ENCODE measurements at places on chromosomes 3 and 15. TPM values are rescaled to one million over a fixed set of nuclear protein-coding genes. Genes with fewer than 3 reads are reported as not detected.

Gene SLC6A20
- 62.9 TPM for total RNA-seq

Gene ZBED2
- not detected for total RNA-seq

Gene NFKBIZ
- 63.8 TPM for total RNA-seq

Gene B3GALNT1
- total RNA-seq, result 0.83 TPM

- no peak for DNase-seq
- no peak overlapping the region for H3K27ac ChIP-seq
- H3K4me3 ChIP-seq, result no peak overlapping the region
- no peaks in the 10 kb centered on the region for H3K36me3 ChIP-seq
Measured at GRCh38 chr3:146325170-146325569, 74.3 kb upstream of the PLSCR4 start.

DNA sequence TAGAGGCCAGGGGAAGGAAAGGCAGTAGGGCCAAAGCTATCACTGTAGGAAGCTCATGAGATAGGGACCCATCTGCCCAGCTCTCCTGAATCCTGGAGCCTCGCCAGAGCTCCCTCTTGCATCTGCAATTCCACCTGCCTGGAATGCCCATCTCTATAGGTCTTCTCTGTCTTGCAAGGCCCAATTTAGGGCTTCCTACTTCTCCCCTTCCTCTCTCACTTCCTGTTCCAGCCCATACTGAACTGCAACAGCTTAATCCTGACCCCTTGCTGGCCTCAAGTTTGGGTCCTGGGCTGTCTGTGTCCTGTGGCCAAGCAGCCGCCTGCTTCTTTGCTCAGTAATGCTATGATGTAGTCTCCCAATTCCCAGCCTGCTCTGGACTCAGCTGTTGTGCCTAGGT, 3.6 kb upstream of the PTPN23 start:
- no peak for DNase-seq
- H3K4me1 ChIP-seq, result peaks cover 9% of the 10 kb centered on the region
- H3K4me3 ChIP-seq, result no peak overlapping the region
- no peaks in the 10 kb centered on the region for H3K27me3 ChIP-seq

DNA sequence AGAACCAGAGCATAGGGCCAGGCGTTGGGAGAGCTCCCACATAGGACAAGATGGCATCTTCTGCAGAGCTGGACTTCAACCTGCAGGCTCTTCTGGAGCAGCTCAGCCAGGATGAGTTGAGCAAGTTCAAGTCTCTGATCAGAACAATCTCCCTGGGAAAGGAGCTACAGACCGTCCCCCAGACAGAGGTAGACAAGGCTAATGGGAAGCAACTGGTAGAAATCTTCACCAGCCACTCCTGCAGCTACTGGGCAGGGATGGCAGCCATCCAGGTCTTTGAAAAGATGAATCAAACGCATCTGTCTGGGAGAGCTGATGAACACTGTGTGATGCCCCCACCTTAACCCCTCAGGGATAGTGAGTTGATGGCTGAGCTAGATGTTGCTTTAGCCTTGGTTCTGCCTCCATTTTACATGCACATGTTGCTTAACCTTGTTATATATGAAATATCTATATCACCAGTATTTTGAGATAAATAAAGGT, at the start of gene PYDC2:
PYDC2 (plus strand) TSS at position 51 of the 483 bp plus-strand sequence; CDS start at position 51, 0 bp downstream.
- no peaks in the 10 kb centered on the region for H3K4me1 ChIP-seq
- H3K36me3 ChIP-seq, result no peaks in the 10 kb centered on the region
- DNase-seq, result no peak
- H3K27ac ChIP-seq, result no peak within 1 kb of the TSS
- no peaks in the 10 kb centered on the region for H3K27me3 ChIP-seq
- H3K4me3 ChIP-seq, result no peak within 1 kb of the TSS

DNA sequence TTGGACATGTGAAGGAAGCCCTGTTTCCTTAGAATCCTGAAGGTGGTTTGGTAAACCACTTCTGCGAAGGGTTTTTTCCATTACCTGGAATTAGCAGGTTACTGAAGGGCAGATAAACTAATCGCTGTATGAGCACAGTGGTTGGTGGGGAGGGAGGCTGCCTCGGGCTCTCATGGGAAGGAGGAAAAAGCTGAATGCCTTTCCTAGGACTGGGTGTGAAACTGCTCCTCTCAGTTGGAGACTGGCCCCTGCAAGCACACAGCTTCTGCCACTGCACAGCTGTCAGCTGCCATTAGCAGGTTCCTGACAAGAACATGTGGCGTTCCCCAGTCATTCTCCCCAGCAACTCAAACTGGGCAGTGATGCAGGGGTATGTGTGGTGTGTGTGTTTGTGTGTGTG, 376.3 kb downstream of the GAP43 start:
- no peaks in the 10 kb centered on the region for H3K36me3 ChIP-seq
- no peak for DNase-seq
- H3K4me1 ChIP-seq, result no peaks in the 10 kb centered on the region
- no peak overlapping the region for H3K4me3 ChIP-seq
- no peaks in the 10 kb centered on the region for H3K27me3 ChIP-seq

- no peak for DNase-seq
- no peaks in the 10 kb centered on the region for H3K4me1 ChIP-seq
- H3K36me3 ChIP-seq, result no peaks in the 10 kb centered on the region
- no peak overlapping the region for H3K4me3 ChIP-seq
- H3K27ac ChIP-seq, result no peak overlapping the region
Measured at GRCh38 chr3:129732200-129732876, 125.9 kb upstream of the PLXND1 start.

GRCh38 chr15:86213888-86214287, 134.2 kb downstream of the AGBL1 start:
- H3K27me3 ChIP-seq, result no peaks in the 10 kb centered on the region
- H3K36me3 ChIP-seq, result no peaks in the 10 kb centered on the region
- H3K4me3 ChIP-seq, result no peak overlapping the region
- no peak overlapping the region for H3K27ac ChIP-seq

GRCh38 chr3:34859746-34860145, 779.6 kb upstream of the ARPP21 start:
- H3K27me3 ChIP-seq, result no peaks in the 10 kb centered on the region
- no peak overlapping the region for H3K27ac ChIP-seq
- no peaks in the 10 kb centered on the region for H3K36me3 ChIP-seq
- H3K4me3 ChIP-seq, result no peak overlapping the region

DNA sequence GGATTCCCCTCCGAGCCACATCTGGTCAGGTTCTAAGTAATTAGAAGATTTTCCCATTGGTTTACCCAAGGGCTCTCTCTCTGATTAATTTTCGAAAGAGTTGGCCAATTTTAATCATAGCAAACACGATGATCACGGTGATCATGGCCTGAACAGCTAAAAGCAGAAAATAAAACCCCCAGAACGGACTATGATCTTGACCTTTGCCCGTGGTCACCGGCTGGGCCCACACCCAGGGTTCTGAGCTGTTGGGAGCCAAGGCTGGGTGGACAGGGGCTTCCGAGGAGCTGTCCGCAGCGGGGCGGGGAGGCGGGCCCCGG, 2.6 kb downstream of the GP5 start:
- no peaks in the 10 kb centered on the region for H3K4me1 ChIP-seq
- peak overlapping the region; percentile 20 for H3K4me3 ChIP-seq
- peak overlapping the region; percentile 12 for H3K27ac ChIP-seq
- peak; percentile 45 for DNase-seq
- no peaks in the 10 kb centered on the region for H3K36me3 ChIP-seq

DNA sequence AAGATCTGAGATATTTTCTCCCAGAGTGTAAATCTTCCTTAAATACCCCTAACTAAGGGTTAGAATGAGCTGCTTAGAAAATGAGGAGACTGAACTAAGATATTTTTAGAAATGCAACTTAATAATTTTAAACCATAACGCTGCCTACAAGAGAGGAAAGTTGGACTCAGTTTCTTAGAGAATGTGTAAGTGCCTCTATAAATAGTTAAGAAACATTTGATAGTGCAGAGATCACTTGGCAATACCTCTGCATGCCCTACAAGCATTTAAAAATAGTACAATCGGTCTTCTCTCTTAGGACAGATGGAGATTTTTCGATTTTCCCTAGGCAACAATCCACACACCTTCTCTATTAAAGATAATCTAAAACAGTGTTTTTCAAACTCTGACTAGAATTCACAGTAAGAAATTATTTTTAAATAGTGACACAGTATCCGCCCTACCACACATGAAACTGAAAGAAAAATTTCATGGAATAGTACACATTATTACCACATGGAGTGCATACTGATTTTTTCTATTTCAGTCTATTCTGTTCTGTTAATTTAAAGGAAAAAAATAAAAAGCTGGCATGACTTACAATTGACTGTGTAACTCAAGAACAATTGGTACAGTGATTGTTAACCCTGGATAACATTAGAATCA, 83.2 kb downstream of the GADL1 start:
- H3K27ac ChIP-seq, result no peak overlapping the region
- no peaks in the 10 kb centered on the region for H3K27me3 ChIP-seq
- no peaks in the 10 kb centered on the region for H3K36me3 ChIP-seq
- no peaks in the 10 kb centered on the region for H3K4me1 ChIP-seq

GRCh38 chr3:14246414-14246813, 67.8 kb downstream of the LSM3 start:
- no peak overlapping the region for H3K4me3 ChIP-seq
- H3K27ac ChIP-seq, result no peak overlapping the region
- no peaks in the 10 kb centered on the region for H3K27me3 ChIP-seq
- no peaks in the 10 kb centered on the region for H3K36me3 ChIP-seq
- H3K4me1 ChIP-seq, result no peaks in the 10 kb centered on the region

DNA sequence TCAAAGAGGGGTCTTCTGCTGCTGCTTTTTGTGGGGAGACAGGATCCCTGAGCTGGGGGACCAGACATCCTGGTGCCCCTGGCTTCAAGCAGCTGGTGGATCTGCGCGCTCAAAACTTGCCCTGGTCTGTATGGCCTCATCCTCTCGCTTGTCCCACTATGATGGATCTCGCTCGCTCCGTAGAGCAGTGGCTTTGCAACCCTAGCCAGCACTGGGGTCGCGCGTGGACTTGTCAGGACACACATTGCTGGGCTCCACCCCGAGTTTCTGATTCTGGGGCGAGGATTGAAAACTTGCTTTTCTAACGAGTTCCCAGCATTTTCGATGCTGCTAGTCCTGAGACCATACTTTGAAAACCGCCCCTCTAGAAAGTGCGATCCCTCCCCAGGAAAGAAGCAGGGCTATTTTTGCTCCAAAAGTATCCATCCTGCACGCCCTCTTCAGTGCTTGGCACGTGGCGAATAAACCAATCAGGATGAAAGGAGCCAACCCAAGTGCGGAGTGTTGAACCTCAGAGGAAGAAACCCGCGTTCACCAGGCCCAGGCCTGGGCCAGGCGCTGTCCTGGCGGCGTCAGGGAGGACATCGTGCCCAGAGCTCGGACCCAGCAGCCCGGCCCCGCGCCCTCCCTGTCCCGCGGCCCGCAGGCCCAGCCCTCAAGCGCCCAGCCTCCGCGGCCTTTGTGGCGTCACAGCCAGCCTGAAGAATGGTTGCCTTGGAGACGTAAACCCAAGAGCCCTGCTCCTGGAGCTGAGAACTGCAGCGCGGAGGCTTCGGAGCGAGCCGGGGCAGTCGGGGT, at the start of gene CFAP100:
CFAP100 (plus strand) TSS at position 731 of the 798 bp plus-strand sequence. CDS start 1,092 bp downstream, outside the sequence.
- no peaks in the 10 kb centered on the region for H3K27me3 ChIP-seq
- H3K4me1 ChIP-seq, result no peaks in the 10 kb centered on the region
- peak within 1 kb of the TSS; percentile 35 for H3K4me3 ChIP-seq
- H3K27ac ChIP-seq, result no peak within 1 kb of the TSS

- H3K4me3 ChIP-seq, result no peak overlapping the region
- no peak for DNase-seq
- no peaks in the 10 kb centered on the region for H3K27me3 ChIP-seq
- no peak overlapping the region for H3K27ac ChIP-seq
- H3K36me3 ChIP-seq, result no peaks in the 10 kb centered on the region
Measured at GRCh38 chr3:171600030-171600429, 139.8 kb upstream of the TNIK start.

DNA sequence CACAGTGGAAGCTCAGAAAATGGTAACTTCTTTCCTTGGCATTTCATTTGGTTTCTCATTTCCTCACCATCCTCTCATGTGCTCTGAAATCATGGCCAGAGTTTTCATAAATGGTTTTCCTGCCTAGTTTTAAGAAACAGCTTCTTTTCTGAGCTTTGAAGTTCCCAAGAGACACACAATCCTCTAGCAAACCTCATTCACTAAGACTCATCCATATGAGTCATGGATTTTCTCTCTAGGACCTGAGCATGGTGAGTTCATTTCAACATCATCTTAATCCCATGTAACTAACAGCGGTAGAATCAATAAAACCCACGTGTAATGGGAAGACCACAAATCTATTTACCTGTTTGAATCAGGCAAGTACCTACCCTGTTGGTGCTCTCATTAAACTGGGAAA, 274.5 kb upstream of the LRTM1 start:
- H3K36me3 ChIP-seq, result no peaks in the 10 kb centered on the region
- no peaks in the 10 kb centered on the region for H3K4me1 ChIP-seq
- no peaks in the 10 kb centered on the region for H3K27me3 ChIP-seq
- H3K27ac ChIP-seq, result no peak overlapping the region
- no peak for DNase-seq

GRCh38 chr3:19248767-19249166, 100.5 kb downstream of the KCNH8 start:
- H3K27me3 ChIP-seq, result no peaks in the 10 kb centered on the region
- no peak overlapping the region for H3K27ac ChIP-seq
- H3K36me3 ChIP-seq, result no peaks in the 10 kb centered on the region
- no peak overlapping the region for H3K4me3 ChIP-seq

- H3K27me3 ChIP-seq, result no peaks in the 10 kb centered on the region
- H3K4me1 ChIP-seq, result no peaks in the 10 kb centered on the region
- H3K36me3 ChIP-seq, result no peaks in the 10 kb centered on the region
- no peak overlapping the region for H3K27ac ChIP-seq
Measured at GRCh38 chr15:63250312-63250965, 27.0 kb upstream of the APH1B start.

DNA sequence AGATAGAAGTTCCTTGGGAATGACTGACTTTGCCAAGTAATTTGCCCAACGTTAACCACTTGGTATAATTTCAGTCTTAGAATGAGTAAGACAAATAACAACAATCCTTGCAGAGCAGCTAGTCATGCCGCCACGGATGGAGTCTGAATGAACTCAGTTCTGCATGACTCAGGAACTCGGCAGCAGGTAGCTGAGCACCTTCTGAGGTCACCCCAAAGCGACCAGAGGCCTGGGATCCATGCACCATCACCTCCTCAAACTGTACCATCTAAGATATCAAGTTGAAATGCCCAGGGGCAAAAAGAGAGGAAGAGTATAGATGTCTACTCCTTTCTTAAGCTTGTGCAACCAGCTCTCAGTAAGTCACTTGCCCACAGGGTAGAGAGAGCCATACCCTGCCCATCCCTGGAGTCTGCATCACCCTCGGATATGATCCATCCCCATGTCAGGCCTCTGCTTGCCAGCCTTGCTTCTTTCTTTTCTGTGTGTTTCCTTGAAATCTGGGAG, 8.5 kb upstream of the CDCP1 start:
- no peak overlapping the region for H3K4me3 ChIP-seq
- DNase-seq, result no peak
- no peaks in the 10 kb centered on the region for H3K36me3 ChIP-seq

GRCh38 chr3:186255703-186256331, 106.2 kb downstream of the DGKG start:
- DNase-seq, result peak; percentile 95
- no peaks in the 10 kb centered on the region for H3K27me3 ChIP-seq
- no peak overlapping the region for H3K27ac ChIP-seq
- no peaks in the 10 kb centered on the region for H3K4me1 ChIP-seq
